ENCODE measurements at places on chromosomes 6 and 20. TPM values are rescaled to one million over a fixed set of nuclear protein-coding genes. Genes with fewer than 3 reads are reported as not detected.

Gene ZNF165
- 2.0 TPM for total RNA-seq

DNA sequence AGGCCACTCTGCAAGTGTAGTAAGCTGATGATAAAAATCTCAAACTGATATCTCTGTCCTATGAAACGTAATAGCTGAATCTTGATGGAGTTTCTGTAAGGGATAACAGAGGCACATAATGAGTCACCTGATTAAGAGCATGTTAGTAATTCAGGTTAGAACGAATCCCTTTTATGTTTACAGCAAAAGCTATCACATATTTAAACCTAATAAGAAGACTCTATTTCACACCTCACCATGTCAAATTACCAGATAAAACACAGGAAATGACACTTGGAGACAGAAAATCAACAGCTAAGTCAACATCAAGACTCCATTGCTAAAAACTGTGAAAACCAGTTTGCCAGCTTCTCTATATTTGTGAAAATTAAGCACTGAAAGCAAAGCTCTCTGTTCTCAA is 11.8 kb downstream of the CST7 start:
- DNase-seq, result no peak

GRCh38 chr6:53048431-53049195 is 16.6 kb upstream of the FBXO9 start:
- no peak for DNase-seq

Gene BPIFA2
- total RNA-seq, result not detected

DNA sequence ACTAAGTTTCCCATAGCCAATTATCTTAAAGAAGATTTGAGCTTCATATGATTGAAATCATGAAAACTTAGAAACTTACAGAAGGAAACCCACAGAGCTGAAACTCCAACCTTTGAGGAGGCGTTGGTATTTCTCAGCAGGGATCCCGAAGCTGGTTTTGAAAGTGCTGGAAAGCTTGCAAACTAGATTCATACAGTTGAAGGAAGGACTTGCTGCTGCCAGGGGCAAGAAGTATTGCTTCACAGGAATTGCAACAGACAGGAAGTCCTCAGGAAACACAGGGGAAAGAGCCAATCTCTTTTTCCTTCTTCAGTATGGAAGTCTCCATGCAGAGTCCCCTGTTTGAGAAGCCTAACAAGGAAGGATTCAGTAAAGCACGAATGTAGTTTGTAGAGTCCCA is 419.7 kb downstream of the CD109 start:
- no peak for DNase-seq

DNA sequence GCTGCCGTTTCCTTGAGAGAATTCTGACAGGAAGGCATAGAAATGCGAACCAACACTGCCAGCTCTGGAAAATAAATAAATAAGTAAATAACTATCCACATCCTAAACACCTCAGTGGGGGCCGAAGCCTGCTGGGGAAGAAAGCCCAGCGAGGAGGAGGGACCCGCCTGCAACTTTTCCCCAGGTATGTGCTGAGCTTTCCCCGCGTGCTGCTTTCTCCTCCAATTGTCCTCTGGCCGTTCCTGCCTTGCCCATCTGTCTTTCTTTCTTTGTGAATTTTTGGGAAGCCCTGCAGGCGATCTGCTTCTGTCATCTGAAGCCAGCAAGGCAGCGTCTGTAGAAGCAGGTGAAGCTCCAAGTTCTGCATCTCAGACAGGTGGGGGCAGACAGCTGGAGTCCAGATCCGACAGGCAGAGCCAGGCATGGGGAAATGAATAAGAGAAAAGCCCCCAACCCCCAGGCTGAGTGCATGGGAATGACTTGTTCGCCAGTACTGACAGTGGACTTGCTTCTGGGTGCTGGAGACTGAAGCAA is 49.2 kb upstream of the IL17A start:
- DNase-seq, result no peak

- DNase-seq, result no peak
These were observed 371.4 kb downstream of the CDH4 start for GRCh38 chr20:61623451-61623850.

- DNase-seq, result no peak
These were observed 137.1 kb downstream of the PACRG start for GRCh38 chr6:162864911-162865310.

Gene ARMH2
- total RNA-seq, result not detected

DNA sequence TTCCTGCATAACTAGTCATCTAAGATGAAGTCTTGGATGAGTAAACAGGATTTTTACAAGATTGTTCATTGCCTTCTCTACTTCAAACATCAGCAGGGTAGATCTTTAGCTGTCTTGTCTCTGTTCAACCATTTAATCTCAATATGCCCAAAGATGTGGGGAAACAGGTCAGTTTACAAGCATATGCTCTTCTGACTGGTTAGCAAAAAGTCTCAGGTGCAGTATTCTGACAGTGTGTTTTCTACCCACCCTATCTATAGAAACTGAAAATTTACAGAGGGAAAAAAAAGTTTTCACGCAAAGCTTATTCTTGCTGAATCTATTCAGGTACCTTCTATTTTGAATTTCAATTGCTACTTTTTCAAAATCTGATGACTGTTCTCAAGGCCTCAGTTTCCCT is 29.0 kb downstream of the MAP3K5 start:
- DNase-seq, result no peak

Gene RAB44
- total RNA-seq, result 1.9 TPM

GRCh38 chr20:63101781-63102720 is 95.3 kb upstream of the BHLHE23 start:
- no peak for DNase-seq

Gene EYA2
- total RNA-seq, result 12.5 TPM

DNA sequence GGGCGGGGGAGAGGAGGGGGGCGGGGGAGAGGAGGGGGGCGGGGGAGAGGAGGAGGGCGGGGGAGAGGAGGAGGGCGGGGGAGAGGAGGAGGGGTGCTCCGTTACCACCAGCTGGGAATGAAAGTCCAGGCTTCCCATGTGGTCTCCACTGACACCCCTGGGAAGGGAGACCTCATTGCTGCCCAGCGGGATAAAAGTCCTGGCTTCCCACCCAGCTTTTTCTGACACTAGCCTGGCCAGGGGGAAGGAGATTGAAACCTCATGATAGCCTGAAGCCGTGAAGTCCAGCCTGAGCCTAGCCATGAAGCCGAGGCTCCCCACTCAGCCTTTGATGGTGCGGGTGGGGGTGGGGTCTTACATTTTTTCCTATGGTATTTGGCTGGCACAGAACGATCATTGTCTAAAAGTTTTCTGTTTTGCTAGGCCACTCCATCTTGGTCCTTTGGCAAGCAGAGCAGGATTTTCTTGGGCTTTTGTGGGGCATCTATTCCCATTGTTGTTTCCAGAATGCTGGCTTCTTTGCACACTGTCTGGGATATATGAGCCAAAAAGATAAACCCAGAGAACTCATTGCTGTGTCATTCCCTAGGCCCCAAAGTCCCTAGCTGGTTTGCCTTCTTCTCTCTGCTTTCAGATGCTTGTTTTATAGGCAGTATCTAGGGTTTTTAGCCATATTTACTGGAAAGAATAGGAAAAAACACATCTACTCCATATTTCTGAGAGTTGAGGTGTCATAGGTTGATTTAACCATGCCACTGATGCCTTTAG is 67.9 kb upstream of the RNF24 start:
- DNase-seq, result peak; percentile 16

- no peak for DNase-seq
These were observed 58.5 kb downstream of the HS3ST5 start for GRCh38 chr6:114284281-114284680.

DNA sequence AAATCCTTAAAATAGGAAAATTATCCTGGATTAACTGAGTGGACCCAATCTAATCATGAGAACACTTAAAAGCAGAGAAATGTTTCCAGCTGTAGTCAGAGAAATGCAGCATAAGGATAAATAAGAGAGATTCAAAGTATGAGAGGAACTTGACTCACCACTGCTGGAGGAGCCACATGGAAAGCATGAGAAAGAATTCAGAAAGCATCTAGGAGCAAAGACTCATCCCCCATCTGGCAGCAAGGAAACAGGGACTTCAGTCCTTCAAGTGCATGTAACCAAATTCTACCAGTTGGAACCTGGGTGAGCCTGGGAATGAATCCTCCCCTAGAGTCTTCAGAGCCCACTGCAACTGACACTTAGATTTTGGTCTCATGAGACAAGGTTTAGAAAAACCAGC is 33.7 kb downstream of the RNF146 start:
- DNase-seq, result no peak

GRCh38 chr20:57698116-57698866 is 11.5 kb downstream of the PMEPA1 start:
- no peak for DNase-seq

Gene GRM4
- total RNA-seq, result not detected

GRCh38 chr20:9144643-9145042 is 75.8 kb downstream of the PLCB4 start:
- DNase-seq, result no peak

DNA sequence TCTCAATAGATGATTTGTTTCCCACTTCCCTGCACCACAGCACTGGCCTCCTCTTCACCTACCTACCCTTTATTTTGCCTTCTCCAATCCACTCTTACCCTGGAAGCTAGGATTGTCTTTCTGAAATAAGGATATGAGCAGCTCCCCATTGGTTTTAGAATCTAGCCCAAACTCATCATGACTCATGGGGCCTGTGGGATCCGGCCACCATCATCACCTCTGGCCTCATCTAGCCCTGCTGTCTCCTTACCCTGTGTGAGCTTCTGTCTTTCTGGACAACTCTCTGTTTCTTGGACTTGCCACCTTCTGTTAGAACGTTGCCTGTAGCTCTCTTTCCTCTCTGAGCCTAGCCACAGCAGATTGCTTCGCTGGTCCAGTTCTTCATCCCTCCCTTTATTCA is 277.1 kb downstream of the PAX1 start:
- DNase-seq, result no peak

GRCh38 chr20:39264506-39265172 is 302.5 kb downstream of the DHX35 start:
- peak; percentile 32 for DNase-seq

GRCh38 chr20:5001174-5002076 is at the start of gene SLC23A2:
Gene SLC23A2 (minus strand): TSS chr20:5001510. CDS start chr20:4932562, 68,948 bp downstream.
- DNase-seq, result no peak

DNA sequence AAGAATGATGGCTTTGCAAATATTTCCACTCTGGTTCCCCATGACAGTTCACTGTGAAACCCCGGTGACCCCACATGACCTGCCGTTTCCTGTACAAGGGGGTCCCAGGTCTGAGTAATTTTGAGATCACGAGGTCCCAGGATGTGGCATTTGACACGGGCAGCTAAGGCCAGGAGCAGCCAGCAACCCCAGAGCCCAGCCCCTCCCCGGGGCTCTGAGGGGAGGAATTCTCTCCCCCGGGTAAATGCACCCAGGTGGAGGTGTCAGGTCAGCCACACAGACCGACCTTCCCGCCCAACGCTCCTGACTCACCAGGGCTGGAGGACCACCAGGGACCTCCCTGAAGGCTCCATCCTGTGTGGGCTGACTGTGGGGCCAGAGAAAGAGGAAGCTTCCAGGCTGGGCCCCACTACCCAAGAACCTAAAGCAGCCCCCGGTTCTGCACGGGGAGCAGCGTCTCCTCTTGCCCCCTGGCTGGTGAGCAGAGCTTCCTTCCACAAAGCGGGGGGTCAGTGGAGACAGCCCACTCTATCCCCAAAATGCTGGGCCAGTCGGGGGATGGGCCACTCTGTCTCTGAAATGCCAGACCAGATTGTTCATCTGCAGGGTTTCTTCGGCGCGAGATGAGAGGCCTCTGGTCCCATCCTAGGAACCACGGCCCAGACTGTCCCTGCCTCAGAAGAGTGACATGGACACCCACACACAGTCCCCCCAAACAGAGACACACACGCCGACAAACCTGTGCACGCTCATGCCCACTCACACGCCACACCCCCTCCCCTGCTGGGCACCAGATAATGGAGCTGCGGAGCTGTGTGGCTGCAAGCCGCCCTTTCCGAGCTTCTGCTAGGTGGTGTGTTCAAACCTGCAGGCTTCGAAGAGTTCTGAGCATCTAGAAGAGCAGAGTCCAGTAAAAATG is 23.4 kb upstream of the SLCO4A1 start:
- no peak for DNase-seq

GRCh38 chr6:136643850-136644596 is 93.8 kb upstream of the MAP7 start:
- DNase-seq, result peak; percentile 93

DNA sequence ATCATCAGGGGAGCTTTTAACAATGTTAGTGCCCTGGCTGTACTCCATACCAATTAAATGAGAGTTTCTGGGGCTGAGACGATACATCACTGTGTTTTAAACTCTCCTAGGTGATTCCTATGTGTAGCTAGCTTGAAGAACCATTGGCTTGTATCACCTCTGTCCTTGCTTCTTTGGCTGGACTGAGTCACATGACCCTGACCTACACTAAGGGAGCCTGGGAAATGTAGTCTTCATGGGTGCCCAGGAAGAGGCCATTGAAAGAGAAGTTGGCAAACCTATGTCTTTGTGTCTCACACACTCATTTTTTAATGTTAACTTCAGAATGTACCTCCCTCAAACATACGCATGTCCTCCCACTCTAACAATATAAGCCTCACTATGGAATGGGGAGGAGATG is 506.6 kb downstream of the DHX35 start:
- no peak for DNase-seq

Gene TRIM10
- total RNA-seq, result not detected

DNA sequence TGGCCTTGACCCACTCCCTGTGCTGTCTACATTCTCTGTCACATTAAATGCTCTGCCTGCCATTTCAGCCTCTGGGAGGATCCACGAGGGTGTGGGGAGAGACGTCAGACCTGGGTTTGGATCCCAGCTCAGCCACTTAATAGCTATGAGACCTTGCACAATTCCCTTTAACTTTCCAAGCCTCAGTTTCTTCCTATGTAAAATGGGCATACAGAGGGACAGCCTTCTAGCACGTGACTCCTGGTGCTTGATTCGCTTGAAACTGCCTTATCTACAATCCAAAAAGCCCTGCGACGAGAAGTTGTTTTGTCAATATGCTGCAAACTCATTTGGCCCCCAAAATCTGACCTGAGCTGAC is 40.0 kb downstream of the TOX2 start:
- no peak for DNase-seq

- no peak for DNase-seq
These were observed 1107.1 kb upstream of the EYS start for GRCh38 chr6:66814156-66814555.

Gene HMGCLL1
- 6.9 TPM for total RNA-seq

DNA sequence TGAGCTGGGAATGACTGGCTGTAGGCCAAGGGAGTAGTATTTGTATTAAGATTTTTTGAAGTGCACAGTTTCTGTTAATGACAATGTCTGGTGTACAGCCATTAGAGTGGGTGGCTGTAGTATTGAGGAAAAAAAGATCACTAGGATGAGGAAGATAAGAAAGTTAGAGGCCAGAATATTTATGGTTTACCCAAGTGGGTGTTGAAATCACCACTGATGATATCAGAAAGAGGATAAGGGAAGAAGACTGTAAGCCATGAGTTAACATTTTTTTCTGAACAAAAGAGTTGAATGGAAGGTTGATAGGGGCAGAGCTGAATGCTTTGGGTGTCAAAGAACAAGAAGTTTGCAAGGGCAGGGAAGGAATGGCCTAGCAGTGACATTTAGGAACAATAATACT is 104.7 kb downstream of the PRDM13 start:
- no peak for DNase-seq

Gene CST5
- total RNA-seq, result not detected

Gene TMEM200A
- 4.8 TPM for total RNA-seq

Data from breast epithelium (tissue), 4 donors.